ENCODE measurements at places on chromosomes 11 and 22. TPM values are rescaled to one million over a fixed set of nuclear protein-coding genes. Genes with fewer than 3 reads are reported as not detected.

DNA sequence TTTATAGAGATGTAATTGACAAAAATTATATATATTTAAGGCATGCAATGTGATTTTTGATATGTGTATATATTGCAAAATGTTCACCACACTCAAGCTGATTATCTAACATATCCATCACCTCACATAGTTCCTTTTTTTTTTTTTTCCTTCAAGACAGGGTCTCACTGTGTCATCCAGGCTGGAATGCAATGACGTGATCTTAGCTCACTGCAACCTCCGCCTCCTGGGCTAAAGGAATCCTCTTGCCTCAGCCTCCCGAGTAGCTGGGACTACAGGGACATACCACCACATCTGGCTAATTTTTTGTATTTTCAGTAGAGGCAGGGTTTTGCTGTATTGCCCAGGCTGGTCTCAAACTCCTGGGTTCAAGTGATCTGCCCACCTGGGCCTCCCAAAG, 65.1 kb upstream of the SLC35C1 start:
- DNase-seq, result no peak

Gene CCDC116
- 0.86 TPM for total RNA-seq

DNA sequence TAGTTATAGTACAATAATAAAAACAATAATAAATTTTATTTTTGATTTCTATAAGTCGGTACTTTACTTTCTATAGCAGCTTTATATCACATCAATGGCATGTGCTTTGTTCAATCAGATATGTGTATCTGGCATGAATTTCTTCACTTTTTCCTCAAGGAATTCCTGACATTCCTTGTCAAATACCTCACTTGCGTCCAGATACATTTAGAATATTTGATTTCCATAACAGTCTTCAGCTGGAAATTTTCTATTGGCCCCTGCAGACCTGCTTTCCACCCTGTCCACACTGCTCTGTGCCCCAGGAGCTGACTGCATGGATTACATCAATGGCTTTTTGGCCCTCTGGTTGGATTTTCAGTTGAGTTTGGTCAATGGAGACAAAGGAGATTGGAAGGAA, 93.2 kb downstream of the FAR1 start:
- DNase-seq, result no peak

Gene MS4A3
- total RNA-seq, result not detected

Gene DEFB131B
- not detected for total RNA-seq

Gene LDHAL6A
- not detected for total RNA-seq

Gene CFAP300
- total RNA-seq, result not detected

GRCh38 chr11:126354631-126355323, 709 bp upstream of the ST3GAL4 start:
- DNase-seq, result no peak

Gene SHISAL1
- not detected for total RNA-seq

GRCh38 chr11:91295591-91295990, 929.0 kb upstream of the FAT3 start:
- no peak for DNase-seq

DNA sequence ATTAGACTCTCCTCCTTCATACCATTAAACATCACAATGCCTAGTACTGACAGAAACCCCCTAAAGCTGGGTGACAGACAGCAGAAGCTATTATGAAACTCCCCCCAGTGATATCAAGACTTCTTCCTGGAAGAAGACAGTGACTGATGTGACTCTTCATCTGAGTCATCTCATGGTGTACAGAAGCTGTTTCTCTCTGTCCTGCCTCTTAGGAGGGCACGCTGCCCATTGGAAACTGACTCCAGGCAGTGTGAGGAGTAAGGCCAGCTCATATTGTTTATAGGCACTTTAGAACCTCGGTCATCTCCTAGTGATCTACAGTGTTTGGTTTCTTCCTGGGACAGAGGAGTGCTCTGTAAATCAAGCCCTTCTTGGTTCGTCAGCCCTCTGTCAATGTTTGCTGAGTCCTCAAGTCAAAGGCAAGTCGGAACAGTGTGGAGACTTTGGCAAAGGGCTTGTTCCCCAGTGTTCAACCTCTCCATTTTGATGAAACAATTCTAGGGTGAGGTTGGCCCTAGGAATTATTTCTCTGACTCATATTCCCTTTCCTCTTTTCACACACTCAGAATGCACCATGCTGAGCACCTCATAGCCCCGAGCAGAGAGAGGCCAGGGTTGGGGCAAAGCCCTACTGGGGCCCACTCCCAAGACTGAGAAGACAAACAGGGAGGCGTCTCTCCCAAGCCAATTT, 172.5 kb upstream of the TMEM45B start:
- DNase-seq, result no peak
